T-helper 17 cell (primary cell): ENCODE measurements at places on chromosomes 4 and X.

DNA sequence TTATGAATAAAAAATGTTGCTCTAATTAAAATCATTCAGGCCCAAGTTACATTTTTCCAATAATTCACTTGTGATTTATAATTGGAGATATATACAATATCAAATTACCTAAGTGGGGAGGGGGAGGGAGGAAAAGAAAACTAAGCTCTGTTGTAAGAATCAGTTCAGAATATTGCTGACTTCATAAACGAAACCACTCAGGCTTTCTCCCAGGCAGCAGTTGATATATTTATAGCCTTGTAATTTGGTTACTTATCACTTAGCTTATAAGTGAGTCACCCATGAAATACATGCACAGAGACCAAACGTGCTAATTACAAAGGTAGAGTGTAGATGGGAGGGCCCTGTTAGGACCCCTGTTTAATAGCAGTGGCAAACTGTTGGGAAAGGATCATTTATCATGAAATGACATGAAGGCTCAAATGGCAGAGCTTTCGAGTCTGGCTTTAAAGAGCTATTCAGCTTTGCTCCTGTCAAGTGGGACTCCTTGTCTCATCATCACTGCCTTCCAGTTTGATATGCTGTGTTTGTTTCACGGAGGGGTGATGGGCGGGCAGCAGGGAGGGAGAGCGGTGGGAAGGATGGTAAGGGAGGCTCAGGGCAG, 105.6 kb upstream of the PGRMC2 start:
- no peak for DNase-seq

GRCh38 chr4:61851126-61851525, 651.0 kb downstream of the ADGRL3 start:
- DNase-seq, result no peak

DNA sequence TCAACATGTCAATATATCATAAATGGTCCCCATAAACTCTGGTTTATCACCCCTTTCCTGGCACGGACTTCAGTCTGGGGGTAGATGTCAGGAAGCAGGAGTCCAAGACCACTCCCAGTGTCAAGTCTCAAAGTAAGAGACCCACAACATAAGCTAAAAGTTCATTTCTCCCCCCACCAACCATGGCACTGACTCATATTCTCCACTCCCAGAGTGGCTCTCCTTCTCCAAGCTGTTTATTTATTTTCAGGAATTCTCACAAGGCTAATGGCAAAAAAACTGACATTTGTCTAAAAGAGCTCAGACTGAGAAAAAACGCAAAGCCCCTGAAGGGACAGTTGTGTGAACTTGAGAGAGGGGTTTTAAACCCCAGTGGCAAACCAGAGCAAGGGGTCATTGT, 217.0 kb downstream of the RAB28 start:
- no peak for DNase-seq

GRCh38 chr4:98505992-98506391, 152.4 kb downstream of the TSPAN5 start:
- no peak for DNase-seq

DNA sequence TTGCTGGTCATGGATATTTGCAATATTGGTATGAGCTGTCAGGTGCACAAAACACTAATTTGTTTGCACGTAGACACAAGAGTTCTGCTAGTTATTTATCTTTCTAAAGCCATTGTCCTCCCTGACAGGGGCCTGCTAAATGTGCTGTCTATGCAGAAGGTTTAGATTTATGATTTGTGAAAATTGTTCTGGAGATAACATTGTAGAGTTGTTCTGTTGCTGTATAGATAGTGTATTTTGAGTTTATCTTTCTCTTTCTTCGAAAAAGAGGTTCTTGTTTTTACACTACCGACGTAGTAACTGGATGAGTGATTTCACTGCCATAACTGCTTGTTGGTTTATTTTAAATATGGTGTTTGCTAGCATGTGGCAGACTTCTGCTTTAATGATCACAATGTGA, 28.5 kb upstream of the FGG start:
- no peak for DNase-seq

GRCh38 chr4:173360587-173361221, 10.1 kb upstream of the SAP30 start:
- no peak for DNase-seq

DNA sequence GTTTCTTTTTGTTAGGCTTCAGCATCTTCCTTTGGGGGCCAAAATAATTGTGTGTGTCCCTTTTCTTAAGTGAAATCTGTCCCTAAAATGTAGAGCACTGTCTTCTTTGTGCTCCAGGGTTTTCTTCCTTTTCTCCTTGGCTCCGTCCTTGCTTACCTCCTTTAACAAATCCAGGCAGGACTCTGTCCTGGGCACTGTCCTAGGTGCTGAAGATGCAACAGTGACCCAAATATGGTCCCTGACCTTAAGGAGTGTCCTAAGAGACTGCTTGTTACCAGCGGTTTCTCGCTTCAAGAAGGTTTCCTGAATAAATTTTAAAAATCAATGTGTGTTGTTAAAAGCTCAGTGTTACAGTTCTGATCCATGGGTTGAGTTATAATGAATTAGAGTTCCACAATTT, 471.8 kb downstream of the KCNIP4 start:
- DNase-seq, result no peak

DNA sequence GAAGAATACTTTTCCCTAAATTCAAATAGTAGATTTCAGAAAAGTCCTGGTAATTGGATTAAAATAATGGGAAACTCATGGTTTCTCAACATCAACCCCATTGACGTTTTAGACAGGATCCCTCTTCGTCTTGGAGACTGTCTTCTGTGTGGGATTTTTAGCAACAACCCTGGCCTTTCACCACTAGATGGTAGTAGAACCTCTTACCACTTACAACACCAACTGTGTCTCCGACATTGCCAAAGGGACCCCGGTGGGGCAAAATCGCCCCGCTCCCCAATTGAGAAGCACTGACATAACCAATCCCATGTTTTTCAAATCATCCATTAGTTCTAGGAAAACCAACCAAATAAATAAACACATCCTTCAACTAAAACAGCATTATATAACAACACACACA, 16.9 kb upstream of the ANOS1 start:
- DNase-seq, result no peak

- DNase-seq, result no peak
Measured at GRCh38 chr4:113411496-113411938, 350.0 kb downstream of the CAMK2D start.

- DNase-seq, result no peak
Measured at GRCh38 chrX:134026565-134027311, 41.3 kb upstream of the GPC3 start.

DNA sequence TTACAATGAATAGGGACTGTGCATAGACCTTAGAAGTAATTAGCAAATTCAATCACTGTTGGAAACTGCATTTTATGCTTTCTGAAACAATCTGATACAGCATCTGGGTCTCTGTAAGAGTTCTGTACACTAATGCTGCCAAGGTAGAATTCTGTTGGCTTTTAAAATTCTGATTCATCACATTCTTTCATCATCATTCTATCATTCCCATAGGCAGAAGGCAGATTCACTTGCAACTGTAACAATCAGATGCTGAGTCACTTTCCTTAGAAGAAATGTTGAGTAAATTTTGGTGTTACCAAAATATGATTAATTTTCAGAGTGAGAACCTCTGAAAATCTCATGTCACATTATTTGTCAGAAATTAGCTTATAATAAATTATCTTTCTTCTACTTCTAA, 267.2 kb downstream of the MAPK10 start:
- DNase-seq, result no peak

DNA sequence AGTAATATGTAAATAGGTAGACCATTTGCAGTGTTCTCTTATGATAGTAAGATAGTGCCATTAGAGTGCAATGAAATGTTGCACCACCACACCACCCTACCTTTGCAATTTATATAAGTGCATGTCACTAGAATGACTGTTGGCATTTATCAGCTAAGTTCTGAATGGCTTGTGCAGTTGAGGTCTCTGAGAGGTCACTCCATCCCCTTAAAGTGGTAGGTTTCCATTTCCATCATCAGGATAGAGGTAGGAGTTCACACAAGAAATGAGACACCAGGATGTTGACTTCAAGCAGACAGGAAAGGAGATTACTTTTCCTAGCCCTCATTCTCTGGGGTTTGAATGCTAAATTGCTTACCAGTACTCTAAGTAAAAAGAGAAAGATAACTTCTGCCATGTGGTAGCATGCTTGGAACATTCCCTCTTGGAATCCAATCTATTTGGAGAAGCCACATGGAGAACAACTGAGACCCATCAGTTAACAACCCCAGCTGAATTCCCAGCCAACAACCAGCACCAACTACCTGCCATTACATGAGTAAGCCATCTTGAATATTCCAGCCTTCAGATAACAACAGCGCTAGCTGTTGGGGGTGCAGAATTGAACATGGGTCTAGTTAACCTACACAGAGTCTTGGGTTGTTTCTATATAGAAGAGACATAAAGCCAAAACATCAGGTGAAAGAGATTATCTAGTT, 6.7 kb upstream of the LRBA start:
- DNase-seq, result no peak

DNA sequence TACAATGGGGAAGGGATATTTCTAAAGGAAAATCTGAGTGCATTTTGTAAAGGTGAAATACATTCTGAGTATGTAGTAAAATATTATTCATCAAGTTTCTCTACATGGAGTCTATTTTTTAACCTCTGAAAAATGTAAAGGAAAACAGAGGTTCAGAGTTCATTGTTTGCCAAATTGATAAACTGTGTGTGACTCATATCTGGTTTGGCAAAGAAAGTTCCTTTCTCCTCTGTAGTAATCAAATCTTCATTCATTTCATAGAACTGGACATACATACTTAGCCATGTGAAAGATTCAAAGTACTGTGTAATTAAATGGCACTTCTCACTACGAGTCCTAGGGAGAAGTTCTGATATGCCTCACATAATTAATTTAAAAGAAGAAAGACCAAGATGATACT, 61.6 kb downstream of the HPGD start:
- DNase-seq, result no peak

GRCh38 chr4:119238068-119238722, 25.7 kb downstream of the USP53 start:
- DNase-seq, result no peak

DNA sequence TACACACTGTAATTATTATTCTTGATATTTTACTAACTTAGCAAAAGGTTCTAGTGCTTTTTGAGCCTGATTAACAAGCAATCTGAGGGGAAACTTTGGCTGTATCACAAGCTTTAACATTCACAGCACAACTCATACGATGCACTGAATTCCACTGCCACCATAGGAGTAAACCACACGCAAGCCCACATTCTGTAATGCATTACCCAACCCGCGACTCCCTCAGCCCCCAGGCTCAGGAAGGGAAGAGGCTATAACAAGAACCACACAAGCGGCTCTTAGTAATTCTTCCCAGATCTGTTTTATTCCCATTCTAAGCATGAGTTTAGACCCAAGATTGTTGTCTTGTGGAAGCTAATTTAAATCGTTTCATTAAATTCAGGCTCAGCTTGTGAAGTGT, 138.5 kb upstream of the TBL1X start:
- no peak for DNase-seq

DNA sequence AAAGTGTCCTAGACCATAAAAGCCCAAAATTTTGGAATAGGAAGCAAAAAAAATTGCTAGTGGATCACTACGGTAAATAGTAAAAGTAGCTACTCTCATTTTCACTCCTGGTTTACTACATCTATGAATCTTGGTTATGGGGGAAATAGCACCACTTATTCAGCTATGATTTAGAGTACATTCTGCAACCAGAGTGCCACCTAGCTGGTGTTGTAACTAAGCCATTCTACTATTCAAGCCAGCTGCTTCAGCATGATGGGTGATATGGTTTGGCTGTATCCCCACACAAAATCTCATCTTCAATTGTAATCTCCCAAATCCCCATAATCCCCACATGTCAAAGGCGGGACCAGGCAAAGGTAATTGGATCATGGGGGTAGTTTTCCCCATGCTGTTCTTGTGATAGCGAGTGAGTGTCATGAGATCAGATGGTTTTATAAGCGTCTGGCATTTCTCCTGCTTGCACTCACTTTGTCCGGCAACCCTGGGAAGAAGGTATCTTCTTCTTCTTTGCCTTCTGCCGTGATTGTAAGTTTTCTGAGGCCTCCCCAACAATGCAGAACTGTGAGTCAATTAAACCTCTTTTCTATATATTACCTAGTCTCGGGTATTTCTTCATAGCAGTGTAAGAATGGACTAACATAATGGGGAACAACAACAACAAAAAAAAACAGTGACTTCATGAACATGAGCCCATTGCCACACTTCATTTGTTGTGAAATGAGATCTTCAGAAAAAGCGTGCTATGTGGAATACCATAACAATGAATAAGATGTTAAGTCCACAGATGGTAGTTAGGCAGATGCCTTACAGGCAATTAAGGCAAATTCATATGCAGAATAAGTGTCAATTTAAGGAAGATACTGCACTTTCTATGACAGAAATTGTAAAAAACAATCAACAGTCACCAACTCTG, 280.1 kb downstream of the PABPC4L start:
- no peak for DNase-seq

GRCh38 chr4:161208564-161208963, 955.2 kb downstream of the FSTL5 start:
- DNase-seq, result no peak

- no peak for DNase-seq
Measured at GRCh38 chrX:129525896-129526295, 2.6 kb upstream of the SMARCA1 start.

DNA sequence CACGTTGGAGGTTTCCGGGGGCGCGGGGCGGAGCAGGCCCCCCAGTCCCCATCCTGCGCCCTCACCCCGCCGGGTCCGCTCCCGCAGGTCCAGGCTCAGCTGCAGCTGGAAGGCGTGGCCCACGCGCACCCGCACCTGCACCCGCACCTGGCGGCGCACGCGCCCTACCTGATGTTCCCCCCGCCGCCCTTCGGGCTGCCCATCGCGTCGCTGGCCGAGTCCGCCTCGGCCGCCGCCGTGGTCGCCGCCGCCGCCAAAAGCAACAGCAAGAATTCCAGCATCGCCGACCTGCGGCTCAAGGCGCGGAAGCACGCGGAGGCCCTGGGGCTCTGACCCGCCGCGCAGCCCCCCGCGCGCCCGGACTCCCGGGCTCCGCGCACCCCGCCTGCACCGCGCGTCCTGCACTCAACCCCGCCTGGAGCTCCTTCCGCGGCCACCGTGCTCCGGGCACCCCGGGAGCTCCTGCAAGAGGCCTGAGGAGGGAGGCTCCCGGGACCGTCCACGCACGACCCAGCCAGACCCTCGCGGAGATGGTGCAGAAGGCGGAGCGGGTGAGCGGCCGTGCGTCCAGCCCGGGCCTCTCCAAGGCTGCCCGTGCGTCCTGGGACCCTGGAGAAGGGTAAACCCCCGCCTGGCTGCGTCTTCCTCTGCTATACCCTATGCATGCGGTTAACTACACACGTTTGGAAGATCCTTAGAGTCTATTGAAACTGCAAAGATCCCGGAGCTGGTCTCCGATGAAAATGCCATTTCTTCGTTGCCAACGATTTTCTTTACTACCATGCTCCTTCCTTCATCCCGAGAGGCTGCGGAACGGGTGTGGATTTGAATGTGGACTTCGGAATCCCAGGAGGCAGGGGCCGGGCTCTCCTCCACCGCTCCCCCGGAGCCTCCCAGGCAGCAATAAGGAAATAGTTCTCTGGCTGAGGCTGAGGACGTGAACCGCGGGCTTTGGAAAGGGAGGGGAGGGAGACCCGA, 14.0 kb downstream of the SHOX start:
- DNase-seq, result no peak

DNA sequence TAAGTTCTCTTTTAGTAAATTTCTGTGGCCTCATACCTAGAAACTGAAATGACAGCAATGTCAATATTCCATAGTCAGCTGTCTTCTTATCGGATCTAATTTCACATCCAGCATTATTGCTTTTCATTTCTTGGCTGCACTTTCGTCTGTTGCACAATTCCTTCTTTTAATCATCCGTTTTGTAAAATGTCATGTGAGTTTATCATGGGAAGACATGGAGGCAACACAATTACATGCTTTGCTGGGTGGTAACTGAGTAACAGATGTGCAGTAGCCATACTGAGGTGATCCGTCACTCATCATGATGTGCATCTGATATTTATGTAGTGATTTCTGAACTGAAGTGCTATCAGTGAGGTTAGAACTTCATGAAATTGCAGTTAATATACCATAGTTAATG, 68.3 kb upstream of the SLC7A11 start:
- no peak for DNase-seq
